Cardiac muscle cell (in vitro differentiated cells and primary cell): ENCODE measurements at places on chromosomes 1 and 21. TPM values are rescaled to one million over a fixed set of nuclear protein-coding genes. Genes with fewer than 3 reads are reported as not detected.

DNA sequence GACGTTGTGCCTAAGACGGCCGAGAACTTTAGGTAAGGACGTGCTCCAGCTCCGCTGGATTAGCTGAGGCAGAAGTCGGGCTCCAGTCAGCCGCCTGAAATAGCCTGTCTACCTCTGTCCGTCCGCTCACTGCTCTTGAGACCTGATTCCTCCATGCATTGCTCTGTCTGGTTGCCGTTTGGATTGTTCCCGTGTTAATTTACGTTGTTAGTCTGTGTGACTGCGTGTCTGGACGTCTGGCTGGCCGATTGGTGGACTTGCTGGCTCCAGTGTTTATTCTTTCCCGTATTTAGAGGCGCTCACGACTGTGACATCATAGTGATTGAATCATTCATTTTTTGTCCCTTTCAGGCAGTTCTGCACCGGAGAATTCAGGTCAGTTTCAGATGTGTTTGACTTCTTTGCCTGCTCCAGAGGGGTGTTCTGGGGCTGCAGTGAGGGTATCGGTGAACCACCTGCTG, 684 bp downstream of the PPIH start:
- DNase-seq: peak; percentile 41
- H3K27ac ChIP-seq: peak overlapping the region; percentile 83
- peaks cover 7% of the 10 kb centered on the region for H3K36me3 ChIP-seq
- H3K4me1 ChIP-seq: peaks cover 7% of the 10 kb centered on the region

DNA sequence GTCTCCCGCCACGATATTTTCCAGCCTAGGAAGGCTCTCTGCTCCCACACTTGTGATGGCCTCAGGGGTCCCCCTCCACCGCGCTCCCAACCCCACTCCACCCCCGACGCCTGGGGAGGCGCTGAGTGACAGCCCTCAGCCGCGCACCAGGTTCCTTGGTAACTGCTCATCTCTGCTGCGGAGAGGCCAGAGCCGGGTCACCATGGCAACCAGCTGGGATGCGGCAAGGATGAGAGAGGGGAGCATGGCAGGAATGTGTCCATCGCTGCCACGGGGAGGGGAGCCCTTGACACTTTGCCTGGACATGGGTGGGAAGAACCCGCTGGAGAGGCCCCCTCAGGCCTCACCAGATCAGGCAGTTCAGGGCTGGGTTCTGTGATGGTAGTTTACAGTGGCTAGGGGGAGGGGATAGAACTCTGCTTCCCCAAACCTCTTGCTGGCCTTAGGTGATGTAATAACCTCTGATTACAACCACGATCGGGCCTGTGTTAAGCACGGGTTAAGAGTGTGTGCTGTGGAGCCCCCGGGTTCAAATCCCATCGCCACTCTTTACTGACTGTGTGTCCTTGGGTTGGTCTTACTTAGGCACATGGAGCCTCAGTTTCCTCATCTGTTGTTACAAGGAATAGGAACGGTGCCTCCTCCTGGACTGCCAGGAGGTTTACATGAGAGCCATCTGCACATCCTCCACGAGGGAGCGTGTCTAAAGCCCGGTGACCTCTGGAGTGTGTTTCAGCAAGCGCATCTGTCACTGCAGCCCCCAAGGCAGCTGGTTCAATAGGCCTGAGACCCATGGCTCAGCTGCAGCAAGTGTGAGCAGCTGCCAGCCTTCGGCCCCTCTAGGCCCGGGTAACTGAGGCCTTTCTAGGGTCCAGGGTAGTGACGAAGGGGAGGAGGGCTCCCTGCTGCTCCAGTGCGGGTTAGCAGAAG, 6.3 kb downstream of the KIF17 start:
- no peaks in the 10 kb centered on the region for H3K4me1 ChIP-seq
- no peaks in the 10 kb centered on the region for H3K36me3 ChIP-seq
- H3K4me3 ChIP-seq: no peak overlapping the region
- H3K27me3 ChIP-seq: no peaks in the 10 kb centered on the region
- H3K27ac ChIP-seq: no peak overlapping the region

- H3K27me3 ChIP-seq: no peaks in the 10 kb centered on the region
- peaks cover 17% of the 10 kb centered on the region for H3K4me1 ChIP-seq
- DNase-seq: no peak
- no peak overlapping the region for H3K27ac ChIP-seq
Measured at GRCh38 chr1:78607944-78608343, 12.3 kb upstream of the IFI44L start.

GRCh38 chr1:187264995-187265602, 436.4 kb downstream of the PLA2G4A start:
- peaks cover 14% of the 10 kb centered on the region for H3K4me1 ChIP-seq
- no peak overlapping the region for H3K27ac ChIP-seq
- H3K36me3 ChIP-seq: no peaks in the 10 kb centered on the region
- peak; percentile 72 for DNase-seq

- peaks cover 21% of the 10 kb centered on the region for H3K36me3 ChIP-seq
- H3K4me3 ChIP-seq: no peak overlapping the region
- no peak overlapping the region for H3K27ac ChIP-seq
- H3K4me1 ChIP-seq: peaks cover 2% of the 10 kb centered on the region
- no peak for DNase-seq
- H3K27me3 ChIP-seq: no peaks in the 10 kb centered on the region
Measured at GRCh38 chr1:173995475-173995874, 26.7 kb downstream of the RC3H1 start.

ACBD6 gene
- polyA plus RNA-seq: 63.9 and 72.2 TPM in 2 replicates

KLF17 gene
- polyA plus RNA-seq: not detected in 2 replicates

MAGI3 gene
- polyA plus RNA-seq: 7.3 and 11.0 TPM in 2 replicates

RIIAD1 gene
- polyA plus RNA-seq: 1.1 TPM in 1 of 2 replicates, not detected in the other

SH3GLB1 gene
- 57.4 and 62.6 TPM in 2 replicates for polyA plus RNA-seq
